Adrenal gland (tissue), 19 donors: ENCODE measurements at places on chromosomes 11 and 22.

DNA sequence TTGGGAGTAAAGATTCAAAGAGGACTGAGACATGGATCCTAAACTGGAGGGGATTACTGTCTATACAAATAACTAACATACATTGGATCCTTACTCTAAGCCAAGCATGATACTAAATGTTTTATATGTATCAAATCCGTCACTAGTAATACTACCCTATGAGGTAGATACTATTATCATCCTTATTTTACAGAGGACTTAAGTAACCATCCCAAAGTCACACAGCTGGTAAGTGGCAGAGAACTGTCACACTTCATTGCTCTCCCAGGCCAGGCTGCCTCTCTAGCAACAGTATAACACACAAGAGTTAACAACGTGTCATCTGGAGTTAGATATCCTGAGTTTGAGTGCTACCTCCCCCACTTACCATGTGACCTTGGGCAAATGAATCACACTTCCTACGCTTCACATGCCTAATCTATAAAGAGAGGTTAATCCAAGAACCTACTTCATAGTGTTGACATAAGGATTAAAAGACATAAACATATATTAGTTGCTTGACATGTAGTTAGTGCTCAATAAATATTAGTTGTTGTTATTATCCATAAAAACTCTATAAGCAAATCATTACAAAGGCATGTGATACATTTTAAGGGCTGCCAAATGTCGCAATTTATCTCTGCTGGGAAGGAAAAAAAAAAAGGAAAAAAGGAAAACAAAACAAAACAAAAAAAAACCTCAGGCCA lies 33.8 kb upstream of the SPON1 start:
- DNase-seq: no peak

GRCh38 chr11:746289-747157 lies 741 bp upstream of the TALDO1 start:
- no peak for DNase-seq

DNA sequence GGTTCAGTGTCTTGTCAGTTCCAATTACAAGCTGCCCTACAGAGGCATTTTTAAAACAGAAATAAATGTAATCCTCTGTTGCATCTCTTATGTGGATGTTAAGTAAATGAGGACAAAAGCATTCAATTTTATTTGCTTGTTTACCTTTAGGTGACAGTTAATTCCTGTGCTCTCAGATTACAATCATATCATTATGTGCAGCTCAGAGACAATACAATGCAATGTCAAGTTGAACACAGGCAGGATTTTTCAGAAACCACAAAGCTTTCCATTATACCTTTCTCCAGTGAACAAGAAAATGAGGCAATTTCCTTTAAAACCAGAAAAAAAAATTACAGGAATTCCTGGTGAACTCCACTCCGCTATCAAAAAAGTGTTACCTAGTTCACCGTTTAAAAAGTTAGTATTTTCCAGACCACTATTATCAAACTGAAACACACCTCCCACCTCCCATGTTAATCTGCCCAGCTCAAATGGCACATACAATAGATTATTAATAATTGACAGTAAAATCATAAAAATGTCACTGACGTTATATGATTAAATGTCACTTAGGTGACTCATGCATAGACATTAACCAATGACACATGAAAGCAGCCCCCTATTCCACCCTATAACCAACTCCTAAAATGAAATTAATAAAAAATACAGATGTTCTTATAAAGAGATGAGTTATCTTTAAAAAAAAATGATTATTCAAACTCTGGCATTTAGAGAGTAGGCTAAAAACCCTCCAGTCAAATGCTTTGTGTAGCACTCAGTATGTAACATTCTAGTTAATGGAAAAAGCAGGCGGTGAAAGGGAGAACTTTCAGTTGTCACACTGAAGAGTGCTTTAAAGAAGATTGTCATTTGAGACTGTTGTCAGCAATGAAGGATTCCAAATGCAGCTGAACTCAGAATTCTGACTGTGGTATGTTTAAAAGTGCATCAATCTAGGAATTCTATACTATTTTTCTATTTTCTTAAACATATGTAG lies 98.6 kb downstream of the MUC15 start:
- DNase-seq: no peak

DNA sequence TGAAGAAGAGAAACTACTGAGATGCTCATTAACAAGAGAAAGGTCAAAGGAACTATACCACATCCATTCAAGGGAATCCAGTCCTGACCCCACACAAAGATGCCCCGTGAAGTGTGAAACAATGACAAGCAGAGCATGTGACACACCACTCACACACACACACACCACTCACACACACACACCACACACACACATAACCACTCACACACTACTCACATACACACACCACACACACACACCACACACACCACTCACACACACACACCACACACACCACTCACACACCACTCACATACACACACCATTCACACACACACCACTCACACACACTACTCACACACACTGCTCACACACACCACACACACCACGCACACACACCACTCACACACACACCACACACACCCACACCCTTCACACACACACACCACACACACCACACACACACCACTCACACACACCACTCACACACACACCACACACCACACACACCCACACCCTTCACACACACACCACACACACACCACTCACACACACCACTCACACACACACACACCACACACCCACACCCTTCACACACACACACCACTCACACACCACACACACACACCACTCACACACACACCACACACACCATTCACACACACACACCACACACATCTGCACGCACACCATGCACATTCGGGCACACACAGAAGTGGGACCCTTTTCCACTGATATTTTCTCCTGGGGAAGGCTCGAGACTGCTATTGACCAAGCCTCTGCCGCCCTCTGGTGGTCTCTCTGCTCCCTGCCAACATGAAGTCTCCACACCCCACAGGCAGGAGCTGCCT lies 32.0 kb upstream of the COMT start:
- peak; percentile 88 for DNase-seq

DNA sequence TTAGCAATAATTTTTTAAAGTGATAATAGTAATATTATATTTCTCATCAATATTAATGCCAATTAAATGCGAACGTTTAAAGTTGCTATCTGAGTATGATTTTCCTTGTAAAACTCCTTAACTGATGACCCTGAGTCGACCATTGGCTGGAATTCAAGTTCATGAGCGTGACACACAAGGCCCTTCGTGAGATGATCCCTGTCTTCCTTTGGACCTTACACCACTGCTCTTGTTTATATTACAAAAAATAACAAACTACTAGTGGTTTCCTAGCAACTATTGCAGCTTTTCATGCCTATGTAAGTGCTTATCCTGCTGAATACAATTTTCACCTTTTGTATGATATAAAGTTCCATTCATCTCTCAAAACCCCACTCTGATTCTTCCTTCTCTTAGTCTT lies 752.9 kb downstream of the CNTN5 start:
- no peak for DNase-seq

DNA sequence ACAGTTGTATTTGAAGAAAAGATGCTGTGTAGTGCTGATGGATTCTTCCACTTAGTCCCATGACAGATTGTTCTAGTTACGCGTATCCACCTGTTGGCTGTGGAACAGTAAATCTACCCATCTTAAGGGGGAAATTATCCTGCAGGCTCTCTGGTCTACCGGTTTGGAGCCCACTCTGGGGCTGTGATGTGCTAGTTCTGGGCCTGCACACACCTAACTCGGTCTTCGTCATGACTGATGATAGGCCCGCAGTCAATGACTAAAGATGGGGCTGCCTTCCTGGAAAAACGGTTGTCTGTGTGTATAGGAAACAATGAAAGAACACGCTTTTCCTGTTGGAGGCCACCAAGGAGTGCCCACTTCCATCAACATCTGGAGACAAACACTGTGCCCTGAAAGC lies 6.2 kb upstream of the RBM4B start:
- DNase-seq: no peak

DNA sequence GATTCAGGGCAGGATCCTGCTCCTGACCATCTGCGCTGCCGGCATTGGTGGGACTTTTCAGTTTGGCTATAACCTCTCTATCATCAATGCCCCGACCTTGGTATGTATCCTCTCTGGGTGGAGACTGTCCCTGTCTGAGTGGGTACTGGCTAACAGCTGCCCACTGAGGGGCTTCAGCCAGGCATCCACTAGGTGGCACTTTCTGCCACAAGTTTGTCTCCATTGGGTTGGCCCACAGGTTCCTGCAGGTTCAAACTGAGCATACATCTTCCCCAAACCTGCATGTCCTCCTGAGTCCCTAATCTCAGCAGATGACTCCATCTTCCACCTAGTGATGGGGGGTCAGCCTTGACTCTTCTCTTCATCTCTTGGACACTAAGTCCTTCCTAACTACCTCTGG lies 4.4 kb downstream of the SLC2A11 start:
- peak; percentile 47 for DNase-seq

DNA sequence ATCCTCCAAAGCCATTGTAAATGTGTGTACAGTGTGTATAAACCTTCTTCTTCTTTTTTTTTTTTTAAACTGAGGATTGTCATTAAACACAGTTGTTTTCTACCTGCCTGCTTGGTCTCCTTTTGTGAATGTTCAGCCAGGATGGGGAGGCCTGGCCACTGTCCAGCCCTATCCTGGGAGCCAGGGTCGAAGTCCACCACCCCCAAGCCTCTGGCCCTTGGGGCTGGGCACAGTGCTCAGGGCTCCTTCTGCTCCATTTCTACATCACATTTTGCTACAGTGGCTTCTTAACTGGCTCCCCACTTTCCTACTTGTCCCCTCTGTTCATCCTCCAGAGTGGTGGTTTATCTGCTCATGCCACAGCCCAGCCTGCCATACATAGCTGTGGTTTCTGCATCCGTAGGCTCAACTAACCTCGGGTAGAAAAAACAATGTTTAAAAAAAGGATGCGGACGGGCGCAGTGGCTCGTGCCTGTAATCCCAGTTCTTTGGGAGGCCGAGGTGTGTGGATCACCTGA lies 2.5 kb upstream of the SMARCB1 start:
- DNase-seq: no peak

DNA sequence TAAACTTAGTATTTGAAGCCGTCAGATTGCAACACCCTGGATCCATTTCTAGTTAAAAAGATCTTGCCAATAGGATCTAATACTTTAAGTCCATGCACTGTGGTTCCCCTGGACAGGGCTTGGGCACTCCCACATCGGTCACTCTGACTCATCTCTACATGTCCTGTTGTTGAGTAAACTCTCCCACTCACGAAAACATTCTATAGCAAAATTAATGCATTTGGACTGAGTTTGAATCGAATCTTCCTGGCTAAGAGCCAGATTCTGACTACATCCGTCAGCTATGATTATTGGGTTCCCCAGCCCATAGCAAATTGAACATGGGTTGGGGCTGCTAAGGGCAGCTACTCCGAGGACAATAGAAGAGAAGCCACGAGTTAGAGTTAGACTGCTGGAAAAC lies 182.1 kb upstream of the SORL1-AS1 start:
- DNase-seq: no peak

- DNase-seq: peak; percentile 36
These were observed 19.7 kb upstream of the DNAJB13 start for GRCh38 chr11:73931039-73931645.

DNA sequence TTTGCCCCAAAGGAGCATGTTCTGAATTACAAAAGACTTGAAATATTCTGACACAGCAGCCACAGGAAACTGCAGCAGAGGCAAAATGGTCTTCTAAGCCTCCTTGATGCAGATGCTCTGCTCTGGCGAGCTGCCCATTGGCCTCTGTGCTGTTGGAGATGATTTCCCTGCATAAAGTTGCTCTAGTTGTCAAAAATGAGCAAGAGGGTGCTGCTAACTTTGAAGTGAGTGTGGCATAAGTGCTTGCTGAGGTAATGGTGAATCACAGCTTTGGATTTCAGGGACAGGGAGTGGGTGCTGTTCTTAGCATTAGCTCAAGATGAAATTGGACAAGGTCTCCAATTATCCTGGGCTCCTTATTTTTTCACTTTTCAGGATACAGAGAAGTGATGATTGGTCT lies 435.4 kb downstream of the TMEM135 start:
- DNase-seq: no peak

- DNase-seq: peak; percentile 30
These were observed 22.8 kb downstream of the INCENP start for GRCh38 chr11:62146476-62147200.

DNA sequence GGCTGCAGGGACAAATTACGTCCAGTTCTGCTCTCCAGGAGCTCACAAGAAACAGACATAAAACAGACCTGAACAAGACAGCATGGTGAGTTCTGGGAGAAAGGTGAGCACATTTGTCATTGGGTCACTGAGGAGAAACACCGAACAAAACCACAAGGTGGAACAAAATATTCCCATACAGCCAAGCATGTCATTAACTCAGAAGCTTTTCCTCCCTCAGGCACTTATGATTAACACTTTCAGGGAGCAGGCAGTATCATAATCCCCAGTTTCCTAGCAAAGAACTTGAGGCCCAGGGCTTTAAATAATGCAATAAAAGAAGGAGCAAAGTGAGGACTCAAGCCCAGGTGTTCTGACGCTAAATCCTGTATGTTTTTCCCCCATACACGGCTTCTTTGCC lies 43.0 kb downstream of the P4HA3 start:
- DNase-seq: no peak

- no peak for DNase-seq
These were observed 8.5 kb downstream of the HMBS start for GRCh38 chr11:119092880-119093842.

- DNase-seq: no peak
These were observed 69.6 kb downstream of the PRDM11 start for GRCh38 chr11:45216031-45216430.

GRCh38 chr11:75602951-75603350 lies 40.9 kb downstream of the SERPINH1 start:
- no peak for DNase-seq

DNA sequence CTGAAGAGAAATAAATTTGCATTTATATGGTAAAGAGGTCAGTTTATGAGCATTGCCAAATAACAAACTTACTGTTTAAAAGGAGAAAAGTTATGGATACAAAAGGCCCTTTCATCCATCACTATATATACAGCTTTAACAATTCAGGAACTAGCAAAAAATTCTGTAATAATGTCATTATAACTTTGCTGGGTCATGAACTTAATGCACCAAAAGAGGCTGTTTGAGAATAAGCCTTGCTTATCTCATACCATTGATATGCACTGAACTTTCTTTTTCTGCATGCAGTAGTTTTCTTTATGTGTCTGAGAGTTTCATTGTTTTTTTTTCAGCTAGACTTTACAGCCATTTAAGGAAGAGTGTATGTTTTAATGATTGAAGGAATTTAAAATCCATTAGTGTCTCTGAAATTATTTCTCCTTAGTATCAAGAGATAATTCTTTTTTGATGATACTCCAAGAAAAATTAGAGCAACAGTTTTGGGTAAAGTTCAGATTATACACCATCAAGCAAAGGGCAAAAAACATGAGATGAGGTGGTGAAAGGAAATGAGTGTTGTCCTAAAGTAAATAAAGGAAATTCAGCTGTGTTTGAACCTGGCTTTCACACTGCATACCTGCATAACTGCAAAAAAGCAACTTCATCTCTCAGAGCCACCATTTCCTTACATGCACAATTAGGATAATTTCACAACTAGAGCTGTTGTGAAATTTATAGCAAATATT lies 188.2 kb upstream of the ANO3 start:
- DNase-seq: no peak

DNA sequence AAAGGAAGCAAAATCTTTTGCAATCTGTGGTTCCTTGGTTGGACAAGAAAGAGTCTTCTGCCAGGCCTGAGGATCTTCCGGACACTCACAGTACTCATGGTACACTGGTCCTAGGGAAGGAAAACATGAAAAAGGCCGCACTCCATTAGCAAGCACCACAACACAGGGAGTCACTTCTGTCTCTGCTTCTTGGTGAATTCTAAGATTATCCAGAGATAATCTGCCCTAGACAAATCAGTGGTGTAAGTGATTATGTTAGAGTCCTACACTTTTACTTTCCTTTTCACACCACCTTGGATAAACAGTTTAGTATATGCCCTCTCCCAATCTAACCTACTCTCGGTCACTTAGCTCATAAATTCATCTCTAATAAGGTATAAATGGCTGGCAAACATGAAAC lies 11.9 kb downstream of the POGLUT3 start:
- DNase-seq: no peak
